ENCODE measurements at places on chromosomes 2 and 18.
A peak's percentile ranks its signal among the peaks of the same experiment; 100 is the strongest.

GRCh38 chr2:600542-601386 is 76.4 kb downstream of the TMEM18 start:
- DNase-seq: no peak

GRCh38 chr18:76429262-76430126 is 65.5 kb downstream of the ZNF516 start:
- no peak for DNase-seq

DNA sequence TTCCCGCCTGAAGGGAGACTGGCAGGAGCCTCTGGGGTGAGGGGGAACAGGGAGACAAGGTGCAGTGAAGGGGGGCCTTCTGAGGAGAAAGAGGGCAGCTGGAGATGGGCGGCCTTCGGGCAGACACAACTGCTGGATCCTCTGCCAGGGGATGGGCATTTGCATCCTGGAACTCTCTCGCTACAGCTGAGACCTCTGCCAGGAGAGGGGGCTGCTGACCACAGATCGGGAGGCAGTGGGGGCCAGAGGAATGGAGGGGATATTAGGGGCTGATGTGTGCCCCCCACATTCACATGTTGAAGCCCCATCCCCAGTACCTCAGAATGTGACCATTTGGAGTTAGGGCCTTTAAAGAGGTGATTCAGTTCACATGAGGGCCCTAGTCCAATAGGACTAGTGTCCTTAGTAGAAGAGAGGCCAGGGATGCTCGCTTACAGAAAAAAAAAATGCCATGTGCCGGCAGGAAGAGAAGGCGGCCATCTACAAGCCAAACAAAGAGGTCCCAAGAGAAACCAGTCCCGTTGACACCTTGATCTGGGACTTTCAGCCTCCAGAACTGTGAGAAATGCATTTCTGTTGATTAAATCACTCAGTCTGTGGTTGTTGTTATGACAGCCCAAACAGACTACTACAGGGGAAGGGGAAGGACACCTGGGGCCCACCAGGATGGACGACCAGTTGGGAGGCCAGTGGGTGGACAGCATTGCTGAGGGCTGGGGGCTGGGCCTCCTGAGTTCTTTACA is 50.0 kb downstream of the TRABD2A start:
- DNase-seq: no peak

DNA sequence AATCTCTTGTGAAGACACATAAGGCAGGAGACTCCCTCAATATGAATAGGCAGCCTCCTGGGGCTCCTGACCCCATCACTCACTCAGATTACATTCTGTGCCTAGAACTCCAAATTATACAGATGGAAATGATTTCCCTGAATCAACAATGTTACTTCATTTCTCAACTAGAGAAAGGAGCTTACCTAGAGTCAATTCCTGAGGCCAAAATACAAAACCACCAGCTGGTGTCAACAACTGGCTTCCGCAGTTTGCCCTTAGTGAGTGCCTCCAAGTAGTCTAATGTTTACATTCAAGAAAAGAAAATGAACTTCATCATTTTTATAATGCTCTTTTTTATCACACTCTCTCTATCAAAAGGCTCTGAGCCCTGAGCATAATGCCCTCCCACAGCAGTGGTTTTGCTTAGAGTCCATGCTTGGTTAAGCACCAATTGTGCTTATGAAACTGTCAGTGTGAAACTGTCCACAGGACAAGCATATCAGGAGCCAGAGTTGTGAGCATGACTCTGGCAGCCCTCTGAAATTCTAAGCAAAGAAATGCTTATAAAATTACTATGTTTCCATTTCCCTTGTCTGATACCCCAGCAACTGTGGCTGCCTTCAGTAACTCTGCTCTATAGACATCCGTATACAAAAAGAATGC is 305.7 kb upstream of the PKDCC start:
- DNase-seq: no peak

DNA sequence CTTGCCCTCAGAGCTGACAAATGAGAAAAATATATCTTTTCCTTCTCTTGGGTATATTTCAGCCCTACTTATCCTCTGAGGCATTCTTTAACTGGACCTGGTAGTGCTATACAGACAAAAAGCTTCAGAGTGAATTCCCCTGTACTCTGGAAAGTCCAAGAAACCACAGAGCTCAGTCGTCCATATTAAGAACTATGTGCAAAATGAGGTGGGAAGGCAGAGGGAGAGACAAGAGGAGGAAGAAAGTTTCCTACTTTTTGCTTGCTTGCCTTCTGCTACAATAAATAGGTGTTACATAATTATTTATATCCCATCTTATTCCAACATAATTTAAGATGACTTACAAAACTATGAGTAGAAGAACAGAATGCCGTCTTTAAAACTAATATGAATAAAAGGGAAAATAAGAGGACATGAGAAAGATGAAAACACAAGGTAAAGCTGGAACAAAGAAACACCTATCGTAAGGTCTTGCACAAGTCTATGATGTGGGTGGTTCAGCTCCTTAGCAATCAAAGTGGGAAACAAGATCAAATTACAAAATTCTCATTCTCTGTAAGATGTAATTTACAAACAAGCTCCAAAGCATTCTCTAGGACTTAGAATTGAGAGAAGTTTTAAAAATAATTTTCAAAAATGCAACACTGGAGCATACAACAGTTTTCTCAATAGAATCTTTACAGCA is 97.9 kb downstream of the BAZ2B start:
- no peak for DNase-seq

- no peak for DNase-seq
Observed at GRCh38 chr2:74911061-74911460, 47.4 kb upstream of the POLE4 start.

DNA sequence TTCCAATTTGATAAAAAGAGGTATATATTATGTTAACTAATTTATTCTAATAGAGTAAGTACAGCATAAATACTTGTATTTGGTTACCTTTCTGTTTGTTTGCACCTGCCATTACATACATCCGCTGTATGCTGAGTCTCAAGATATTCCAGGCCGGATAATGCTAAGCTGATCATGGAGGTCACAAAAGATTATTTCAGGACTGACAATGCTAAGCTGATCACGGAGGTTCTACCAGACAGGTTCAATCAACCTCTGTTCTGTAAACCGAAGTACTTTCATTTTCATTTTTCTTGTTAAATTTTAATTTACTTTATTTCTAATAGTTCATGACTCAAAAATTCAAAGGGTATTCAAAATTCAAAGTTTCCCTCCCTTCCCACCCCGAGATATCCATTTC is 31.1 kb downstream of the PNO1 start:
- DNase-seq: no peak

GRCh38 chr2:100113990-100114433 is 28.4 kb downstream of the AFF3 start:
- DNase-seq: no peak

DNA sequence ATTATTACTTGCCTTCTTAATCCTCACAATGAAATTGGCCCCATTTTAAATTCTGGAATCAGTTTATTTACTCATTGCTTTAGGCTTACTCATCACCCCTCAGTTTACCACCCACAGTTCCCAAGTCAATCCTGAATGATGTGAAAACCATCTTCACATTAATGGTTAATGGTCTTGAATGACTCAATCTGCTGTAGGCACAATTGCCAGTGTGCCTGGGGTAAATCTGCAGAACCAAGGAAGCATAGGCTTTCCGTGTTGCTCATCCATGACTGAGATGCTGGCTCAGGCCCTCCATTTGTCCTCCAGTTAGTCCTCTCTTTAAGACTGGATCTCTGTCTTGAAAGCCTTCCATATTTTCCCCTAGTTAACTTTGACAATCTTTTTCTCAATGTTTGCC is 164.5 kb downstream of the PMAIP1 start:
- DNase-seq: peak; percentile 80

Data from EL (cell line).